ENCODE measurements at places on chromosomes 13 and 19. TPM values are rescaled to one million over a fixed set of nuclear protein-coding genes. Genes with fewer than 3 reads are reported as not detected.

Gene PSG2
- not detected for total RNA-seq

DNA sequence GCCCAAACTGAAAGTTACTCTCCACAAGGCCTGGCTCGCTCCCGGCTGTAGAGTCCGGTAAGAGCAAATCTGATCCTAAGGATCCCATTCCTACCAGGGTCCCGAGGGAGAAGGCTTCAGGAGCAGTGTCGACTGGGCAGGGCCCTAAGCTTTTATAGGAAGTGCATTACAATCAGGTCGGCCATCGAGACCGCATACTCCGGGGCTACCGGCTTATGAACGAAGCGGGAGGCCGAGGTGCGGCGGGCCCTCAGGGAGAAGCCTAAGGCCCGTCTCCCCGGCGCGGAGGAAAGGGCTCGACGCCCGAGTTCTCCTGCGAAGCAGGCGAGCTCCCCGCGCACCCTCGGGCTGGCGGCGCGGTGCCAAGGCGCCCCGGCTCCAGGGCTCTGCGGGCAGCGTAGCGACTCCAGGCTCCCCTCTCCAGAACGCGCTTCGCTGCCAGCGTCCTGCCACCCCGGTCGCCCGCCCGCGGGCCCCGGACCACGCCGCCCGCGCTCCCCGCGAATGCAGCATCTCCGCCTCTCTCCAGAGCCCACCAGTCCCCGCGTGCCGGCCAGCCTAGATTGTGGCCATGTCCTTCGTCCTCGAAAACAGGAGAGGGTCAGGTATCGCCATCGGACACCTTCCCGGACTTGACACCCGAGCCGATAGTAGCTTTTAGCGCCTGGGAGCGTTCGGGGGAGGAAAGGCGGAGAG lies 1.4 kb downstream of the EFNB2 start:
- H3K4me3 ChIP-seq, result peak overlapping the region; percentile 88
- no peaks in the 10 kb centered on the region for H3K36me3 ChIP-seq
- peaks cover 39% of the 10 kb centered on the region for H3K4me1 ChIP-seq
- peaks cover 6% of the 10 kb centered on the region for H3K27me3 ChIP-seq
- peak overlapping the region; percentile 80 for H3K27ac ChIP-seq

DNA sequence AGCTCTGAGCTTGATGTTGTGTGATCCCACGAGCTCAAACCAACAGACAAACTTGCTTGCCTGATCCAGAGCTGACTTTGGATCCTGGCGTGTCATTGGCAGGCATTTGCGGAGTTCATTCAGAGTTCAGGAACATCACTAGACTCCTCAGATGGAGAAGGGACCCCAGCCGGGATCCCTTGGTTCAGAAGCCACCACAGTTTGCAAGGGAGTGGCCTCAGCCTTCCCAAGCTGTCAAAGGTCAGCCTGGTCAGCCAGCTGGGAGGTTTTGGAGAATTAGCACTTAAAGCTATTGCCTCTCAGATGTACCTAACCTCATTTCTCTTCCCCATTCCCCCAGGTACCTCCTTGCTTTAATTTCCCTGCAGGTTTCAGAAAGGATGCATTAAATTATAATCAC lies 208.8 kb upstream of the SOX21 start:
- no peaks in the 10 kb centered on the region for H3K27me3 ChIP-seq
- H3K36me3 ChIP-seq, result no peaks in the 10 kb centered on the region
- no peak overlapping the region for H3K4me3 ChIP-seq
- no peak overlapping the region for H3K27ac ChIP-seq

DNA sequence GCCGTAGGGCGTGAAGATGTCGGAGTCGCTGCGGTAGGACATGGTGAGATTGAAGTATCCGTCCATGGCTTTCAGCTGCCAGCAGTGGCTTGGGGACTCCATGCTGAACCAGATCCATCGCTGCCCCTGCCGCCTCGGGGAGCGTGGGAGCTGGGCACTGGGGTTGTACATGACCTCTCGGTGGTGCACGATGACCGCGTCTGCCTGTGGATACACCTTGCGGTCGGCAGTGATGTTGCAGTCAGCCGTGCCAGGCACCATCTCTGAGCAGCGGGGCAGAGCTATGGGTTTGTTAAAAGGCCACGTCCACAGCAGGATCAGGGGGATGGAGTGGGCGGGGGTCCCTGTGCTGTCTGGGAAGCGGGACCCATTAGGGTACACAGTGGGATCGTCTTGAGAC lies 7.4 kb downstream of the FUT6 start:
- peaks cover 18% of the 10 kb centered on the region for H3K27me3 ChIP-seq
- H3K36me3 ChIP-seq, result no peaks in the 10 kb centered on the region
- H3K27ac ChIP-seq, result no peak overlapping the region

DNA sequence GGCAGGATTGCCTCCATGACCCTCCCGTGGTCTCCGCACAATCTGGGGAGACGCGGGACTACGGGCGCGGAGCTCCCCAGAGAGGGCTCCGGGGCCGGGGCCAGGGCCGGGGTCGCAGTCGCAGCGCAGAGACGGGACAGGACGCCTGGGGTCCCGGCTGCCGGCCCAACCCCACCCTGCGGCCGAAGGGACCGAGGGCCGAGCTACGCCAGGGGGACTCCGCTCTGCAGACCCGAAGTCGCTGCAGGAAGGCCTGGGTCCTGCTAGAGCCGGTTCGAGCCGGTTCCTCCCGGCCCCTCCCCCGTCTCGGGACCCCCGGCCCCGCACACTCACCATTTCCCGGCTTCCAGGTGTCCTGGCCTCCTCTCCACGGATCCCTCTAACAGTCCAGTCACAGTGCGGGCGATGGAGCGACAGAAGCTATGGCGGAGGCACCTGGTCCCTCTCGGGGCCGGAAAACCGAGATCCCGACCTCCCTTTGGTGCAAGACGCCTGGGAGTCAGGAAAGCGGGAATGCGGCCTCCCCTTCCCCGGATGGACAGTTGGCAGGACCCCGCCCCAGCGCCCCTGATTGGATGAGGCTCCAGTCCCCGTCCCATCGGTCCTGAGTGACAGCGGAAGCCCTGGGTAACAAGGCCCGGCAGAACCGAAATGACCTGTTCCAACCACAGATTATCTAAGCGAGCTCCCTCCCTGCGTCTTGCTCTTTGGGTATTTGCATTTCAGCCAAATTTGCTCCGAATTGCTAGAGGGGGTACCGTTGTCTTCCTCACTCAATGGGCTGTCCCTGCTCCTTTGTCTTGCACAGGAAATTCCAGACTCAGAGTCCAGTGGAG lies at the start of gene ZNF625:
ZNF625 (minus strand) TSS at position 512 of the 836 bp plus-strand sequence; CDS start at position 336, 176 bp downstream.
- peak within 1 kb of the TSS; percentile 92 for H3K4me3 ChIP-seq
- H3K4me1 ChIP-seq, result peaks cover 12% of the 10 kb centered on the region
- H3K36me3 ChIP-seq, result no peaks in the 10 kb centered on the region

- H3K4me1 ChIP-seq, result no peaks in the 10 kb centered on the region
- no peaks in the 10 kb centered on the region for H3K36me3 ChIP-seq
- DNase-seq, result no peak
- no peak overlapping the region for H3K27ac ChIP-seq
Measured at GRCh38 chr19:28428663-28429348, 784.1 kb downstream of the UQCRFS1 start.

DNA sequence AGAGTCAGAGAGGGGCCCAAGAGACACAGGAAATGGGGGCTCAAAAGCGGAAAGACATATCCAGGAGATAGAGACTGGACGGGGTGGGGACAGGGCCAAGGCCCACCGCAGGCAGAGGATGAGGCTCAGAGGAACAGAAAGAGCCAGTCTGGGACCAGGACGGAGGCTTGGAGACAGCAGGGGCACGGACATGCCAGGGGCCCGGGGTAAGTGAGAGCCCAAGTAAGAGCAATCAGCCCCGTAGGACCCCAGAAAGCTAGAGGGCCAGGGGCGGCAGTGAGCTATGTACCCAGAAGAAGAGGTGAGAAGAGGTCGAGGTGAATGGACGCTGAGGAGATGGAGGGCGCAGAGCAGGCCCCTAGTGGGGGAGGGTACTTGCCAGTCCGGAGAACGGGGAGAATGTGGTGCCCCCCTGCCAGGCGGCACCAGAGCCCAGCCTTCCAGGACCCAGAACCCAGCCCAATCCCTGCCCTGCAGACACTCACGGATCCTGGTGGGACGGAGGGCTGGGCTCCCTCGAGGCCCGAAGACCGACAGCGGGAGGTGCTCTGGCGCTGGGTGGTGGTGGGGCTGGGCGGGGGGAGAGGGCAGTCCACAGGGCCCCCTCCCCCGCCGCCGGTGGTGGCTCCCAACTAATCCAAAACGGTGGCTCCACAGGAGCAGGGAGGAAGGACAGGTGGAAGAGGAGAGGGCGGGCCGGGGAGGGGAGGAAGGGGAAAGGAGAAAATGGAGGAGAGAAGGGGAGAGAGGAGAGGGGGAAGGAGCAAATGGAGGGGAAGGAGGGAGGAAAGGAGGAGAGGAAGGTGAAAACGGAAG lies 1.0 kb downstream of the GRIK5 start:
- H3K27me3 ChIP-seq, result peaks cover 43% of the 10 kb centered on the region
- no peak overlapping the region for H3K27ac ChIP-seq
- H3K4me3 ChIP-seq, result no peak overlapping the region
- H3K4me1 ChIP-seq, result no peaks in the 10 kb centered on the region
- DNase-seq, result no peak

DNA sequence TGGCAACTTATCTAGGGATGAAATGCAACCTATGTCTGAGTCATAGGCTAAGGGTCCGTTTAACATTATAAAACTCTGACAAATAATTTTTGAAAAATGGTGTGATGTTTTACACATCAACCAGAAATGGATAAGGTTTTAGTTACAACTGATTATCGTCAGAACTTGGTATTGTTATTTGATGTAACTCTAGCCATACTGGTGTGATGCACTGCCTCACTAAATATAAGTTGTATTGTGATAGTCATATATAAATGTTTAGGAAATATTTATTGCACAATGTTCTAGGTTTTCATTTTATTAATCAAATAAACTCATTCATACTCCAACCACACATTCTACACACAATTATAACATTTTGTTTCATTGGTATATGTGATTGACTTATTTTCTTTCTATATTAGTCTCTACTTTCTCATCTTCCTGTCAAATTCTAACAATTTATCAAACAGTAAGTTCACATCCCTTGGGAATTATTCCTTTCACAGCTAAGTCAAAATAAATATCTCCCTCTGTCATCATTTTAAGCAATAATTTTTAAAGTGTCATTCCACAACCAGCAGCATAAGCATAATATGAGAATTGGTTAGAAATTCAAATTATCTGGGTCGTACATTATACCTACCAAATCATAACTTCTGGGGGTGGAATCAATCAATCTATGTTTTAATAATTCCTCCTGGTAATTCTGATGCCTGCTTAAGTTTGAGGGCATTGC lies 873.9 kb downstream of the SLITRK1 start:
- no peaks in the 10 kb centered on the region for H3K27me3 ChIP-seq
- DNase-seq, result no peak
- H3K4me1 ChIP-seq, result no peaks in the 10 kb centered on the region
- no peaks in the 10 kb centered on the region for H3K36me3 ChIP-seq

DNA sequence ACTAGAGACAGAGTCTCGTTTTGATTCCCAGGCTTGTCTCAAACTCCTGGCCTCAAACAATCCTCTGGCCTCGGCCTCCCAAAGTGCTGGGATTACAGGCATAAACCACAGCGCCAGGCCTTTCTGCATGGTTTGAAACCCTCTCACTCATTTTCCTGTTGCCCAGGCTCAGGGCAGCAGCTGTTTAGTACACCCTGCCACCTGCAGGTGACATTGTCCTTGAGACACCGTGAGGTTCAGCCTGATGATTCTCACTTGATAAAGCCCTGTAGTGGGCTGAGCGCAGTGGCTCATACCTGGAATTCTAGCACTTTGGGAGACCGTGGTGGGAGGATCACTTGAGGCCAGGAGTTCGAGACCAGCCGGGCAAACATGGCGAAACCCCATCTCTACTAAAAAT lies 12.5 kb downstream of the IL12RB1 start:
- H3K27ac ChIP-seq, result no peak overlapping the region
- no peak overlapping the region for H3K4me3 ChIP-seq
- H3K4me1 ChIP-seq, result no peaks in the 10 kb centered on the region
- no peaks in the 10 kb centered on the region for H3K36me3 ChIP-seq

DNA sequence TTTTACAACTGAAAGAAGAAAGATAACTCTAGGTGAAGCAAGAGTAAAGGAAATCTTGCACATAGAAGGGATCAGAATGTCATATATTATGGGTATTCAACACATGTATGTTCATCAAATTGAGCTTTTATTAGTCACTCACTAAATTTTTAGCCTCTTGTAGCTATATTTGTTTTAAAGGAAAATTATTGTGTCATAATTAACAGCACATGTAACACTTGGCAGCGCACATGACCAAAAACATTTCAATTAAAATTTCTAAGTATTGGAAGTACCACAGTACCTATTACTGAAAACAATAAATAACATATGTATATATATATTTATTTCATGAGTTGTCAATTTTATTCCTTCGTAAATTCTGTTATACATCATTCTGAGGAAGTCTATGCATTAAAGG lies 2800.4 kb downstream of the PCDH9 start:
- no peaks in the 10 kb centered on the region for H3K36me3 ChIP-seq
- no peaks in the 10 kb centered on the region for H3K27me3 ChIP-seq

DNA sequence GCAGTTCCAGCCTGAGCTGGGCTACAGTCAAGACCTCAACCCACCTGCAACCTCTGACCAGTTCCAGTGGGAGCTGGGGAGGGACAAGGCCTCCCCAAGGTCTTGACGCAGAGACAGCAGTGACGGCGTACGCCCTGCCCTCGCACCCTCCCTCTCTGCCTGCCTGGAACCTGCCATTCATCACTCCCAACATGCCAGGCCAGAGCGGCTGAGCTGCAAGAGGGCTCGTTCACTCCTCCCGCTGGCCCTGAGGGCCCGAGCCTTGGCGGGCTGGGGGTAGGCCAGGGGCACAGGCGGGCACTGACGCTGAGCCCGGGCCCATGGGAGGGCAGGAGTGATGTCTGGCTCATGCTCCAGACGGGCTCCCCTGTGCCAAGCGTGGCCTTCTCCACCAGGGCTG lies 8.2 kb downstream of the NDUFA11 start:
- no peak overlapping the region for H3K4me3 ChIP-seq
- H3K27ac ChIP-seq, result no peak overlapping the region
- no peaks in the 10 kb centered on the region for H3K4me1 ChIP-seq
- H3K27me3 ChIP-seq, result peaks cover 14% of the 10 kb centered on the region
- no peak for DNase-seq
- peaks cover 32% of the 10 kb centered on the region for H3K36me3 ChIP-seq

DNA sequence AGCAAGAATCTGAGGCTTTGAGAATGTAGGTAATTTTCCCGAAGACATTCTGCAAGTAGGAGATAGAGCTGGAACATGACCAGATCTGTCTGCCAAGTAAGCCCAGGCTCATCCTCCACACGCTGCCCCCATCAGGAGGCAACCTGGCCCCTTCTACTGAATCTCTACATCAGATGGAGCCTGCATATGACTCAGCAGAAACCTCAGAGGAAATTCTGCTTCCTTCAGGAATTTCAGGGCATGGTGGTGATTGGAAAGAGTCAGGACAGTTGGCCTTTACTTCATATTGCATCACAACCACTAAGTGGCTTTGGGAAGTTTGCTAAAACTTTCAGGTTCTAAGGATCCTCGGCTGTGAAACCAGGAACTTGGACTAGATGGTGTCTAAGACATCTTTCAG lies 85.2 kb downstream of the LRRC63 start:
- no peak for DNase-seq
- H3K27me3 ChIP-seq, result no peaks in the 10 kb centered on the region
- H3K4me1 ChIP-seq, result peaks cover 32% of the 10 kb centered on the region
- no peak overlapping the region for H3K4me3 ChIP-seq
- peak overlapping the region; percentile 70 for H3K27ac ChIP-seq

GRCh38 chr13:43054803-43055802 lies 31.7 kb downstream of the DNAJC15 start:
- peaks cover 40% of the 10 kb centered on the region for H3K4me1 ChIP-seq
- peak overlapping the region; percentile 53 for H3K4me3 ChIP-seq
- H3K36me3 ChIP-seq, result no peaks in the 10 kb centered on the region
- H3K27me3 ChIP-seq, result no peaks in the 10 kb centered on the region
- no peak for DNase-seq

Data from lower lobe of right lung (tissue), 2 donors.